ENCODE measurements at places on chromosomes 11 and 22.

GRCh38 chr11:102664001-102664752, 39.0 kb upstream of the MMP20 start:
- DNase-seq: no peak

DNA sequence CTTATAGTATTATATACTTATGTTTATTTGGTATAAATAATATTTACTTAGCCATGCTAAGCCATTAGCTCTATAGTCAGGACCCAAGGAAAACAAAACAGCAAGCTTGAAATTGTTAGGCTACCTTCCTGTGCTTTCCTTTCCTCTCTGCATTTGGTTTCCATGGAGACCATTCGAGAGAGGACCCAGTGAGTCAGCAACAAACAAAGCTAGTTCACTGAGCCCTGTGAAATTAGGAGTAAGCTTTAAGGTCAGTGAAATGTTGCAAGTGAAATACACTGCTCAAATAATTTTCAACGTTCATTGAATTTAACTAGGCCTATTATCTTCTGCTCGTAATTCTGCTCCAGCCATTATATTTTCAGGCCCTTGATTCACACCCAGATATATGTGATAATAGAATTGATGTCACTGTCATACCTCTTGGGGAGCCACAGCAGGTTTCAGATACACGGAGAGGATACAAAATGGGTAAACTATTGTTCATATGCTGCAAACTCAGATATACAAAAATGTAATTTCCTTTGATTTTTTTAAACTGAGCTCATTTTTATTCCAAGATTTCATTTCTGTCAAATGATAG, 9.1 kb upstream of the OR10D3 start:
- DNase-seq: peak; percentile 26

GRCh38 chr22:33652615-33653014, 267.7 kb downstream of the LARGE1 start:
- DNase-seq: no peak

DNA sequence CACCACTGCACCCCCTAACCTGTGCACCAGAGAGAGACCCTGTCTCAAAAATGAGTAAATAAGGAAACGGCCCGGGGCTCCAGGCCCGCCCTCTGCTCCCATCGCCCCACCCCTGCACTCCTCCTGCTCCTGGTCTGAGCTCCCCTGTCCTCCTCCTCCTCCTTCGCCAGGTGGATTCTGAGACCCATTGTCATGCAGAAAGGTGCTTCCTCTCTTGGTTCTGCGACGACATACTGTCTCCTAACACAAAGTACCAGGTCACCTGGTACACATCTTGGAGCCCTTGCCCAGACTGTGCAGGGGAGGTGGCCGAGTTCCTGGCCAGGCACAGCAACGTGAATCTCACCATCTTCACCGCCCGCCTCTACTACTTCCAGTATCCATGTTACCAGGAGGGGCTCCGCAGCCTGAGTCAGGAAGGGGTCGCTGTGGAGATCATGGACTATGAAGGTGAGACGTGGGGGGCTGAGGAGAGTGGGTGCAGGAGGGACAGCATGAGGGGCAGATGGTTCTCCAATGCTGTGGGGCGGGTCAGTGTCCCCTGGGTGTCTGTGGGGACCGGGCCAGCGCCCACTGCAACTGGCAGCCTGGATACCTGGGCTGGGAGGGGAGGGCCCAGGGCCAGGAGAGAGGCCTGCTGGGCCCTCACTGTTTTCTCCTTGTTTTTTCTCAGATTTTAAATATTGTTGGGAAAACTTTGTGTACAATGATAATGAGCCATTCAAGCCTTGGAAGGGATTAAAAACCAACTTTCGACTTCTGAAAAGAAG, 3.1 kb upstream of the APOBEC3D start:
- DNase-seq: no peak

- DNase-seq: no peak
Observed at GRCh38 chr11:129374081-129374992, 1.3 kb upstream of the BARX2 start.

- no peak for DNase-seq
Observed at GRCh38 chr11:43631732-43632131, 48.8 kb upstream of the HSD17B12 start.

- no peak for DNase-seq
Observed at GRCh38 chr11:28981381-28981780, 873.2 kb downstream of the METTL15 start.

GRCh38 chr11:134074346-134074745, 5.5 kb downstream of the JAM3 start:
- DNase-seq: no peak

GRCh38 chr11:57358543-57358961, 20.4 kb downstream of the P2RX3 start:
- no peak for DNase-seq

GRCh38 chr11:34924714-34925113, 8.3 kb downstream of the PDHX start:
- no peak for DNase-seq

GRCh38 chr11:106520146-106520912, 442.9 kb downstream of the AASDHPPT start:
- peak; percentile 11 for DNase-seq

DNA sequence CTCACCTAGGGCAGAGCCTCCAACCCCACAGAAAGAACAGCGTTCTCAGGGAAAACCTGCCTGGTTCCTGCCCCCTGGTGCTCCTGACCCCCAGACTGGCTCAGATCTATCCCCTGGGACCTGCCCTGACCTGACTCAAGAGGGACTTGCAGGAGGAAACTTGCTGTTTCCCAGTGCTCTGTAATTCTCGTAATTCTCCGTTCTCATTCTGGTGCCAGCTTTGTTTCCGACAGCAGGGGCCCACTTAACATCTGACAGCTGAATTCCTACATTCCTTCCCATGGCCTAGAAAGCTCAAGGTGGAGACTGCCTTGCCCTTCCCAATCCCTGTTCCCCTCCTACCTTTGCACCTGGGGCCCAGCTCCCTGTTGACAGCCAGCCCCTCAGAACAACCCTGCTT, 12.5 kb upstream of the CSF2RB start:
- no peak for DNase-seq

GRCh38 chr11:90867416-90867815, 644.6 kb upstream of the CHORDC1 start:
- no peak for DNase-seq

DNA sequence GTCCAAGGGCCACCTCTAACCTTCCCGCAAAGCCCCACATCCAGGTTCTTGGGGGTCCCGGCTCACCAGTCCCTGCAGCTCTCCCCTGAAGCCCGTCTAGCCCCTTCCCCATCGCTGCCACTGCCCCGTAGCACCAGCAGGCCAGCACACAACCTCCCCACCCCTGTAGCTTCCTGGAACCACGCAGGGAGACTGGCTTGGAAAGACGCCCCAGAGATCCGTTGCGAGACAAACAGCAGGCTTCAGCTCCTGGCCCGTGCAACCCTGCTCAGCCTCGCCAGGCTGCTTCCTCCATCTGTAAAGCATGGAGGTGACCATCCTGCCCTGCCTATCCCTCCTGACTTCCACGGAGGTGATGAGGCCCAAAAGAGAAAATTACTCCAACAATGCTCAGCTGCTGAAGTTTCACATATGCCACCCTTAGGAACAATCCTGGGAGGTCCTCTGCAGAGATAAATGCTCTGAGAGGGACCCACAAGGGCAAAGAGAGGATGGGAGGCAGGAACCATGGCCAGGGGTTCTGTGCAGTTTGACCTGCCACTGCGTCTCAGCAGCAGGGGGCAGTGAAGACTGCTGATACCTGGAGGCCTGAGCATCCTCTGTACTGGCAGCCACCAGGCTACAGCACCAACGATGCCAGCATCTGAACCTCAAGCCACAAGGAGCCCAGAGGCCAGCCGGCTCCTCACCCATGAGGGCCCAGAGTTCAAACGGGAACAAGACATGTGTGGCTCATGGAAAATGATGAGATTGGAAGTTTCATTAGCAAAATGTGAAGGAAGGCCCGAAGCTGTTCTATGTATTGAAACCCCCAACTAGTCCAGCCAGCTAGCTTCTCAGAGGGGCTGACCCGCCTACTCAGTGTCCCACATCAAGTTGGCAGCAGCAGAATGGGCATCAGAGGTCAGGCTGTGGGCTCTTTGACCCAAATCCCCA, 16.1 kb downstream of the DGCR2 start:
- DNase-seq: no peak

DNA sequence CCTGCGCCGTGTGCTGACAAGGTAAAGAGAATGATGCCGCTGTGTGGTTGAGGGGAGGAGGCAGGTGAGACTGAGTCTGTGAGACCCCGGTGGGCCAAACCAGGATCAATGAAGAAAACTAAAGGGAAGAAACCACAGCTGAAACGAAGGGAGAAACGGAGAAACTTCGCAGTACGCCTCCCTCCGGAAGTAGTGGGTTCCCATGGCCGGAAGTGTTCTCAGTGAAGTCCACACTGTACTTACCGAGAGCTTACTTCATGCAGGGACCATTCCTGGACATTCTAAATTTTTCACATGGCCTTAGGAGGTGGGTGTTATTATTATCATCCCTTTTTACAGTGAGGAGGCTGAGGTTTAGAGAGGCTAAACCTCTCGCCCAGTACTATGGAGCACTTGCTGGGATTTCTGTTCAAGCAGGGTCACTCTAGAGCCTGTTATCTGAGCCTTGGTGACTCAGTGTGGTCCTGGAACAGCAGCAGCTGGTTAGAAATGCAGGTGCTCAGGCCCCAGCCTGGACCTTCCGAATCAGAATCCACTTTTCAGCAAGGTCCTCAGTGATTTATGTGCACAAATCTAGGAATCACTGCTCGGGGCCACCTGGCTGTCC, 17.9 kb downstream of the CD5 start:
- DNase-seq: no peak

DNA sequence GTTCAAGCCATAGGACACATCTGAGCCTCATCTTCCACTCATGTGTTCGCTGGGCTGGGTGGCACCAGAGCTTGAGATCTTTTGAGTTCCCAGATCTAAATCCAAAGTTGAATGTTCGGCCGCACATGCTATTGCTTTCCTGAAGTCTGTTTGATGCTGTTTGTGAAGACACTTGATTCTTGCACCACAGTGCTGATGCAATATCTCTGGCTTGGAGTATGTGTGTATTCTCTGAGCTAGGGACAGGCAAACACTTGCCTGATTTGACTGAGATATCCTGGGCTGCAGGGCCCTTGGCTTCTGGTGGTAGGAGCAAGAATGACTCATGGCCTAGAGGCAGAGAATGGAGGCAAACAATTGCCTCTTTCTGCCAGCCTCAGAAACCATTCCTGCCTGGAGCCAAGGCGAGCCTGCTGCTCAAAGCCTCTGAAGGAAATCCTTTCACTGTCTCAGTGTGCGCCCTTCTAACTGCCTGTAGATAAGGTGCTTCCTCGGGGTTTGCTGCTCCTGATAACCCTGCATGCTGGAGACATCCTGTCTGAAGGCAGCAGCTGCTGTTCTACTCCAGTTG, 73.0 kb downstream of the CYB5R2 start:
- no peak for DNase-seq

DNA sequence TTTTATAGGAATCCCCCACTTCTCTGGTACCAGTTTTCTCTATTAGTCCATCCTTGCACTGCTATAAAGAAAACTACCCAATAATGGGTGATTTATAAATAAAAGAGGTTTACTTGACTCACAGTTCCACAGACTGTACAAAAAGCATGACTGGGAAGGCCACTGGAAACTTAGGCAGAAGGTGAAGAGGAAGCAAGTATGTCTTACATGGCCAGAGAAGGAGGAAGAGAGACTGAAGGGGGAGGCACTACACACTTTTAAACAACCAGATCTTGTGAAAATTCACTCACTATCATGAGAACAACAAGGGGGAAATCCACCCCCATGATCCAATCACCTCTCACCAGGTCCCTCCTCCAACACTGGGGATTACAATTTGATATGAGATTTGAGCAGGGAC, 68.9 kb upstream of the GNAZ start:
- no peak for DNase-seq

GRCh38 chr11:124069429-124070401, 28.6 kb upstream of the OR10G7 start:
- DNase-seq: no peak

- DNase-seq: no peak
Observed at GRCh38 chr11:5690736-5691135, 1.1 kb downstream of the TRIM22 start.

DNA sequence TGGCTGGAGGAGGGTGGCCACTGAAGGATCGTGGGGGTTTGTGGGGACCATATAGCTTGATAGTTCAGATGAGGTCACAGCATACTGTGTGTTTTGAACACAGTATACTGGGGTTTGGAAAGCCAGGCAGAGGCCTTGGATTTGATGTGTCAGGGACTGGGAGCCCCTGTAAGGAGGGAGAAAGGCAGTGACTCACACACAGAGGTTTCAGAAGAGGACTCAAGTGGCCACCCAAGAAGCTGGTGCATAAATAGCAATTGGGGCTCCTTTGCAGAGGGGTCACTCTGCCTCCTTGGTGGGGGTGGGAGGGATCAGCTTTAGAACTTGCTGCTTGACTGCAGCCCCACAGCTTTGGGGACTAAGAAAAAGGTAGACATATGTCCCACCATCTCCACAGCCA, 39.3 kb downstream of the SLC5A1 start:
- no peak for DNase-seq

DNA sequence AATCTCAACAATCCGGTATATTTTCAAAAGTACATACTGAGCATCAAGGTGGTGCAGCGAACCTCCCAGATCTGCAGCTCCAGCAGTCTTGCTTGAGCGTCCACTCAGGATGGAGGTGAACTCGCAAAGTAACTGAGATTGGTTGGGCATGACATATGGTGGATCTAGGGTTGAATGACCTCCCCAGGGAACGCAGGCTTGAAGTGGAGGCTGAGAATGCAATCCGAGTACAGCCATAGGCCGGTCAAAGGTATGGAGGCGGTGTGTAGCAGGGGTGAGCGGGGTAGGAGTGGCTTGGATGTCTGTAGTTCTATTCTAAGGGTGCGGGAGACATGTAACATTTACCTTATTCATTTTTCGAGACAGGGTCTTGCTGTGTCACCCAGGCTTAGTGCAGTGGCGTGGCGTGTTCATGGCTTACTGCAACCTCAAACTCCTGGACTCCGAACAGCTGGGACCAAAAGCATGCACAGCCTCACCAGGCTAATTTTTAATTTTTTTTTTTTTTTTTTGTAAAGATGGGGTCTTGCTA, 631 bp upstream of the C22orf39 start:
- DNase-seq: no peak

DNA sequence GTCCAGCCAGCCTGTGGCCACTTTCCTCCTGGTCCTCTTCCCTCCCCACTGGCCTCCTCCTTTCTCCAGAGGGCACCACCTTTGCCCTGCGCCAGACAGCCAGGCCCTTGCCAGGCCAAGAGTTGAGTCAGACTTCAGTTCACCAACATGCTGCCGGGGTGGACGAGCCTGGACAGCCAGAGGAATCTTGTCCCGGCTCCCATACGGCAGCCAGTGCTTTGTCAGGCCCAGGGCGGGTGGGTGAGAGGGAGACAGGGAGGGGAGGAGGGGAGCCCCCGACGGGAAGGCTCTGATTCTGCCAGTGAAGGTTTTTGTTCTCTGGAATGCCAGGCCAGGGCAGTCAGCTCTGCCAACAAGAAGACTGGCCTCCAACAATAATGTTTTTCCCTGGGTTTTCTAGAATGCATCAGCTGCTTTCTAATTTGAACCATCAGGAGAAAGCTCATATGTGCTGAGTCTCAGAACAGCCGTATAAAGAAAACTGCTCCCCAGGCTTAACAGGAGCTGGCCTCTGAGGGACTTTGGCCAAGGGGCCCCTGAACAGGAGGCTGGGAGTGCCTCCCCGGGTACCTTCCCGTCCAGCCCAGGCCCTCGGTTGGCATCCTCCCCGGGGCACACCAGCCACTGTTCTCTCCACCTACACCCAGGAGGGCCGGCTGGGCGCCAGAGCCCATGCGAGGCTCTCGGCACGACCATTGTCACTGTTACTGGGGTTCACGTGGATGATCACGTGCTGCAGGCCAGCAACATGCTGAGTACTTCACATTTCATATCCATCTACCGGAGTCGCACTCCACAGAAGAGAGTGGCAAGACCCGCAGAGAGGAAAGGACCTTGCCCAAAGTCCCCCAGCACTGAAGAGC, 28.6 kb downstream of the LIF start:
- DNase-seq: no peak

GRCh38 chr11:27820249-27820648, 120.0 kb upstream of the BDNF start:
- no peak for DNase-seq

Measured in HS-5 (cell line).